ENCODE measurements at places on chromosomes 3 and 15. TPM values are rescaled to one million over a fixed set of nuclear protein-coding genes. Genes with fewer than 3 reads are reported as not detected.

- no peaks in the 10 kb centered on the region for H3K36me3 ChIP-seq
- H3K4me3 ChIP-seq = no peak overlapping the region
- no peaks in the 10 kb centered on the region for H3K27me3 ChIP-seq
- no peaks in the 10 kb centered on the region for H3K4me1 ChIP-seq
- DNase-seq = no peak
These were observed 121.5 kb downstream of the PLCL2 start for GRCh38 chr3:17006132-17006852.

- no peaks in the 10 kb centered on the region for H3K36me3 ChIP-seq
- peak overlapping the region; percentile 27 for H3K4me3 ChIP-seq
- no peak overlapping the region for H3K27ac ChIP-seq
- H3K27me3 ChIP-seq = peaks cover 99% of the 10 kb centered on the region
- no peak for DNase-seq
These were observed 3.4 kb downstream of the GATA2 start for GRCh38 chr3:128489674-128489926.

- H3K4me3 ChIP-seq = no peak overlapping the region
- peak; percentile 27 for DNase-seq
- H3K36me3 ChIP-seq = no peaks in the 10 kb centered on the region
- H3K27me3 ChIP-seq = no peaks in the 10 kb centered on the region
These were observed 84.6 kb upstream of the DPH6 start for GRCh38 chr15:35630532-35630931.

- H3K4me3 ChIP-seq = no peak overlapping the region
- no peaks in the 10 kb centered on the region for H3K4me1 ChIP-seq
- H3K27ac ChIP-seq = no peak overlapping the region
- H3K36me3 ChIP-seq = no peaks in the 10 kb centered on the region
- DNase-seq = no peak
- H3K27me3 ChIP-seq = no peaks in the 10 kb centered on the region
These were observed 30.4 kb upstream of the ALDH1A3 start for GRCh38 chr15:100849021-100849854.

- H3K27ac ChIP-seq = no peak overlapping the region
- H3K4me3 ChIP-seq = no peak overlapping the region
- no peaks in the 10 kb centered on the region for H3K36me3 ChIP-seq
- H3K4me1 ChIP-seq = peaks cover 16% of the 10 kb centered on the region
These were observed 405.1 kb upstream of the MCTP2 start for GRCh38 chr15:93826293-93826692.

DNA sequence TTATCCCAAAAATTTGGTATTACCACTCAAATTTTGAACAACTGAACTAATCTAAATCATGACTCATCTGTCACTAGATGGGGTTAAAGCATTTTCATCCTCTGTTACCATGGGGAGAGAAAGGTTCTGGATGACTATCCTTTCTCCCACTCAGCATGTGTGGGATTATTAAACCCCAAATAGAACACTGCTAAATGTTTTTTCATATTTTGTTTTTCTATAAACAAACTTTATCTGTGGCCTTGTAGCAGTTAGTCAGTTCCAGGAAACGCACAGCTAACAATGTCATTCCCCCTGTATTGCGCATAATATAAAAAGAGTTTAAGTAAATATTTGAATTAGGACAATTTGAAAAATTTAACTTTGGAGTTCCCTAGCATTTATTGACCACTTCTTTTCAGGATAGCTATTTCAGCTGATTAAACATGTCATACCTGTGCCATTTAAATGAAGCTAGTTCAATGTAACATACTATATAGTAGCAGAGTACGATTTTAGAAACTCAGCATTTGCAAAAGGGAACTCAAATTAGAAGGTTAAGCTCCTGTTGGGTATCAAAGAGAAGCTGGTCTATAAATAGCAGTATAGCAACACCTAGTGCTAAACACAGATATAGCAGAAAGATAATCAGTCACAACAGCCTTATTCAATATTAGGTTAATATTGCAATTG, 9.2 kb upstream of the TMEM212 start:
- H3K4me3 ChIP-seq = no peak overlapping the region
- no peaks in the 10 kb centered on the region for H3K27me3 ChIP-seq
- H3K4me1 ChIP-seq = peaks cover 39% of the 10 kb centered on the region
- DNase-seq = no peak
- H3K36me3 ChIP-seq = no peaks in the 10 kb centered on the region

DNA sequence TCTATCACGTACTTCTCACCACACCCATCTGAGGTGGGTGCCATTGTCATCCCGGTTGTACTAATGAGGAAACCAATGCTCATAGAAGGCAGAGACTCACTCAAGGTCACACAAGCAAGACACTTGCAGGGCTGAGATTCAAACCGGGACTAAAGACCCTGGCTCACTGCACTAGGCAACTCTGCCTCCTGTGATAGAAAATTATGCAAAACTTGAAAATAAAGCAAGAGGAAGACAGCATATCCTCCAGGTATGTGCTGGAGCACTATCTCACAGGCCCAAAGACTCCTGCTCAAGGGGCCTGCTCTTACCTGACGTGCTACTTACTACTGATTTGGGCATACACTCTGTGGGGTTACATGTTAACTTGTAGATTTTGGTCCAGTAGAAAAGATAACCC, 25.6 kb downstream of the ANXA2 start:
- no peaks in the 10 kb centered on the region for H3K36me3 ChIP-seq
- peaks cover 59% of the 10 kb centered on the region for H3K4me1 ChIP-seq
- H3K27ac ChIP-seq = peak overlapping the region; percentile 91
- H3K4me3 ChIP-seq = no peak overlapping the region
- no peak for DNase-seq

- H3K36me3 ChIP-seq = no peaks in the 10 kb centered on the region
- H3K27me3 ChIP-seq = no peaks in the 10 kb centered on the region
- DNase-seq = no peak
- no peak overlapping the region for H3K4me3 ChIP-seq
These were observed 1056.4 kb downstream of the NTRK3 start for GRCh38 chr15:87200149-87200548.

DNA sequence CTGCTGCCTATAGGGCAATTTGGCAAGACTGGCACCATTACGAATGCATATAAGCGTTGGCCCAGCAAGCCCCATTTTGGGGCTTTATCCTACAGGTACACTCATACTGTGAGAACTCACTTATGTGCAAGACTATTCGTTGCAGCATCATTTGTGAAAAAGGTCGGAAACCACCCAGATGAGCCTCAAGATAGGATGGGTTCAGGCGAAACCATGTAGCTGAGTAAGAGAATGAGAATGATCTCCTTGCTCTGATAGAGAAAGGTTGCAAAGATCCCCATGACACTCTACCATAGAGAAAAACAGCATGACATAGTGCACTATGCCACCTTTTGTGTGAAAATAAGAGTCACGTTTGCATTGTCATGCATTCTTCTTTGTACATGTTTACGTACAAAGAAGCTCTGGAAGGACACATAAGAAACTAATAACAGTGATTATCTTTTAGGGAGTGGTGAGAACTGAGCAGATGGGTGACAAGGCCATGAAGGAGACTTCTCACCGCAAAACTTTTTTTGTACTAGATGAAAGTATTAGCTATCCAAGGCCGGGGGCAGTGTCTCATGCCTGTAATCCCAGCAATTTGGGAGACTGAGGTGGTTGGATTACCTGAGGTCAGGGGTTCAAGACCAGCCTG, 50.0 kb downstream of the RHCG start:
- no peak overlapping the region for H3K27ac ChIP-seq
- no peak for DNase-seq
- peaks cover 14% of the 10 kb centered on the region for H3K27me3 ChIP-seq
- H3K36me3 ChIP-seq = no peaks in the 10 kb centered on the region
- no peak overlapping the region for H3K4me3 ChIP-seq
- no peaks in the 10 kb centered on the region for H3K4me1 ChIP-seq

- no peak for DNase-seq
- H3K4me1 ChIP-seq = peaks cover 11% of the 10 kb centered on the region
- no peaks in the 10 kb centered on the region for H3K27me3 ChIP-seq
- no peaks in the 10 kb centered on the region for H3K36me3 ChIP-seq
- H3K27ac ChIP-seq = no peak overlapping the region
- no peak overlapping the region for H3K4me3 ChIP-seq
These were observed 1041.3 kb downstream of the ROBO1 start for GRCh38 chr3:78726545-78726944.

DNA sequence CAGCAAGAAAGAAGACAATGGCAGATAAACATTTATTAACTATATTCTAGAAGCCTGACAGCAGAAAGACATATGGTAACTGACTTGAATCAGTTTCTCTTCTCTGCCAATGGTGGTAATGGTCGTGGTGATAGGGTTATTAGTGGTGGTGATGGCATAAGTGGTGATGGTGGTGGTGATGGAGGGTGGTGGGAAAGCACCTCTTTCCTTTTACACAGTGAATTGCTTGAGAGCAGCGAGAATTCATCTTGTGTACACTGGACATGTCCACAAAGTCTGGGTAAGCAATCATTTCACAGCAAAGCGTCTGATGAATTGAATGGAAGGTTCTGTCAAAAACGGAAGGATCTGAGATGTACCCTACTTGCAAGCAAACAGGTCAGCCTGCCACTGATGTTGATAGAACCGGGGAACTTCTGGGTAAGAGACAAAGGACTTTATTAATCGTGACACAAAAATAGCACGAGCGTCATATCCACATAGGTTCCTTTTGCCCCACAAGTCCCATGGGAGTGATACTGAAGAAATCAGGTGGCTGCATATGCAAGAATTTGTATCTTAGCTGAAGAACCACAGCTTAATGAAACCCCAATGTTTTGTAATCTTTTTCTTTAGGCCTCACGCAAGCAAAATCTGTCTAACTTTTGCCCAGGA, 23.5 kb upstream of the TBC1D5 start:
- H3K36me3 ChIP-seq = no peaks in the 10 kb centered on the region
- no peak overlapping the region for H3K27ac ChIP-seq
- no peak overlapping the region for H3K4me3 ChIP-seq
- H3K27me3 ChIP-seq = no peaks in the 10 kb centered on the region
- H3K4me1 ChIP-seq = no peaks in the 10 kb centered on the region
- DNase-seq = no peak

GRCh38 chr3:53493595-53493962, 832 bp upstream of the CACNA1D start:
- H3K27ac ChIP-seq = peak overlapping the region; percentile 49
- peak overlapping the region; percentile 68 for H3K4me3 ChIP-seq
- no peaks in the 10 kb centered on the region for H3K36me3 ChIP-seq

- no peak overlapping the region for H3K27ac ChIP-seq
- H3K4me1 ChIP-seq = peaks cover 13% of the 10 kb centered on the region
- no peak for DNase-seq
These were observed 56.8 kb upstream of the SLC6A6 start for GRCh38 chr3:14345496-14346150.

DNA sequence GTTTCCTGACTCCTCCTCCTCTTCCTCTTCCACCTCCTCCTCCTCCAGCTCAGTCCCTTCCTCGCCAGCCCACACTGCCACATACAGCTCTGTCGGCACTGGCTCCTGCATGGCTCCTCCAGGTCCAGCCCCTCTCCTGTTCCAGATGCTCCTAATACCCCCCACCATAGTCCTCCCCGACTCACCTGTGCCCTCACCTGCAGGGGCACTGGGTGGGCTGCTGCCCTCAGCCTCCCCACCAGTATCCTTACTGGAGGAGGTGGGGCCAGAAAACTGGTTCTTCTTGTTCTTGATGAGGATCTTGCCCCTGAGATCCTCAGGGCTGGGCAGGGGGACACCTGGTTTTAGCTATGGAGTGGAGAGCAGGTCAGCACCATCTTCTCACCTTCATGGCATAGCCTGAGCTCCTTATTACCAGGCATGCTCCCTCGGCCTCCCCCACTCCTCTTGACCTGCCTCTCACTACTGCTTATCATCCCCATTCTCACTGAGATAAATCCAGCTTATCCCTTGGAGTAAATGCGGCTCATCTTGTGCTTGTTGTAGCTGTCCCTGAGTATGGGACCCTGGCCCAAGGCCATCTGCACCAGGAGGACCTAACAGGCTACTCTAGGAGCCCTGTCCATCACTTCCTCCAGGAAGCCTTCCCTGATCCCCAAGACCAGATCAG, 11.0 kb downstream of the PLCB2 start:
- no peaks in the 10 kb centered on the region for H3K36me3 ChIP-seq
- H3K4me3 ChIP-seq = no peak overlapping the region
- H3K4me1 ChIP-seq = peaks cover 6% of the 10 kb centered on the region
- peaks cover 22% of the 10 kb centered on the region for H3K27me3 ChIP-seq

DNA sequence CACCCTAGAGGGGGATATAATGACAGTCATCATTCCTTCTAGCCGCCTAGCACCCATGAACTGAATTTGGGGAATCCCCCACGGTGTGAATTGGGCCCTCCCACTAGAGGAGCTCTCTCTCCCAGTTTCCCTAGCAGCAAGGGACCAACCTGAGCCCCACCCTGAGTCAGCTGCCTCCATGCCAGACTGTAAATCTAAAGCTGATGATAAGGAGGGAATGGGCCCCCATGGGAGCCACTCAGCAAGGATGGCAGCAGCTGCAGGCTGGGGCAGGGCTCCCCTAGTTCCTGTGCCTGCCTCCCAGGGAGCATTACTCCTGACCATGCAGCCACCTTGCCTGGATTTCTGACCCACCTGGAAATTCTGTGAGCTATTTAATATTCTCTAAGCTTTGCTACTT, 57.0 kb upstream of the PXYLP1 start:
- no peak for DNase-seq
- no peaks in the 10 kb centered on the region for H3K4me1 ChIP-seq
- H3K4me3 ChIP-seq = no peak overlapping the region

DNA sequence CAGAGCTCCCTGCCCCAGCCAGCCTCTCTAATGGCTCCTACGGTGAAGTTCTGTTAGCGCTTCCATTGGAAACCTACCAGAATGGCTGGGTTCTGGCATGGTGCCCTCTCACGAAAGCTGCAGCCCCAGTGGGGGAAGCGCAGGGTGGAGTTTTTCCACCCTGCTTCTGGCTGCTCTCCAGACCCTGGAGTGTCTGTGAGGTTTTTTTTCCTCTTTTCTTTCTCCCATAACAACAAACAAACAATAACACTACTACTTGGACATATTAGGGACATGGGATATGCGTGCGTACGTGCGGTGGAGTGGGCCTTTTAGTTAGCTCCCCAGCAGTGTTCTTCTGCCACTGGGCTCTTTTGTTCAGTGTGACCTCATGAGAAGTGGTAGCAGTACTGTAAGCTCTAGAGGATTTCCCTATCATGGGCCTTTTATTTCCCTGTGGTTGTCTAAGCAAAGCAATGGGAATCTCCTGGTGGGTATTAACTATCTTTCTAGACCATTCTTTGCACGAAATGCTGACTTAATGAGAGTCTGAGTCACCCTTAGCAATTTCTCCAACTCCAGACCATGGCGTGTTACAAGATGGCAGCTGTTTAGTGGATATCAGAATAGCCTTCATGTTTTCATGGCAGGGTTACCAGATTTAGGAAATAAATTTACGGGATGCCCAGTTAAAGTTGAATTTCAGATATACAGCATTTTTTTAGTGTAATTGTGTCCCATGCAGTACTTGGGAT, 161.9 kb downstream of the FNDC3B start:
- no peaks in the 10 kb centered on the region for H3K27me3 ChIP-seq
- no peak overlapping the region for H3K4me3 ChIP-seq
- peaks cover 48% of the 10 kb centered on the region for H3K4me1 ChIP-seq
- H3K36me3 ChIP-seq = no peaks in the 10 kb centered on the region
- DNase-seq = peak; percentile 65

GRCh38 chr3:120526011-120526870, 69.9 kb upstream of the NDUFB4 start:
- H3K36me3 ChIP-seq = no peaks in the 10 kb centered on the region
- DNase-seq = no peak
- no peaks in the 10 kb centered on the region for H3K27me3 ChIP-seq
- H3K27ac ChIP-seq = no peak overlapping the region
- H3K4me3 ChIP-seq = no peak overlapping the region
- no peaks in the 10 kb centered on the region for H3K4me1 ChIP-seq

The PLA2G4E gene
- 0.07 TPM for total RNA-seq

The PRR20G gene
- total RNA-seq = not detected

The CHRM5 gene
- total RNA-seq = not detected

The FMN1 gene
- 0.70 TPM for total RNA-seq

The SMCO1 gene
- not detected for total RNA-seq

The USF3 gene
- 18.8 TPM for total RNA-seq

The CPB1 gene
- total RNA-seq = not detected

The RLBP1 gene
- total RNA-seq = not detected

The SMAD6 gene
- 26.4 TPM for total RNA-seq

The GPR176 gene
- 5.3 TPM for total RNA-seq

The NTRK3 gene
- 4.9 TPM for total RNA-seq

The TKT gene
- total RNA-seq = 265 TPM
